ENCODE measurements at places on chromosomes 3 and 15.

GRCh38 chr3:196236223-196236622 is 19.9 kb downstream of the SLC51A start:
- DNase-seq: no peak

DNA sequence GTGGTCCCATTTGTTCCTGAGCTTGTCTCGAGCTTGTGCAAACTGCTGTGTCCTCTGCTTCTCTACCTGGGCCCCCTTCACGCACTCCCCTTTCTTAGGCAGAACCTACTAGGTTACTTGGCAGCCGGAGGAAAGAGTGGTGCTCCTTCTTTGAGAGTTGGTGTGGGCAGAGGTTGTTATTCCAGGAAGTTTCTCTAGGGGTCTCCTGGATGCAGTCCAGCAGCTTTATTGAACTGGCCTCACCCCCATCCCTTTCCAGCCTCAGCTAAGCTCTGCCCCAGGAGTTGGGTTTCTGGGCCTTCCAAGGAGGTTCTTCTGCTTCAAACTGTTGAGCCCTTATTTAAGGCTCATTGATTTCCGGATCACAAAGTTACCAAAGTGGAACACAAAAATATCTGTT is 103.2 kb downstream of the C3orf70 start:
- no peak for DNase-seq

GRCh38 chr15:66698318-66698961 is 3.6 kb upstream of the SMAD6 start:
- no peak for DNase-seq

- DNase-seq: no peak
These were observed 85.6 kb upstream of the PDZRN3 start for GRCh38 chr3:73710340-73710739.

- no peak for DNase-seq
These were observed 471.4 kb downstream of the RAP2B start for GRCh38 chr3:153633407-153633806.

Data from stimulated activated CD4-positive, alpha-beta T cell treated with anti-CD3 and anti-CD28 coated beads, Interleukin-4, amount 100 ng/mL, for 48 hours (primary cell).